ENCODE measurements at places on chromosomes 3 and 15.

DNA sequence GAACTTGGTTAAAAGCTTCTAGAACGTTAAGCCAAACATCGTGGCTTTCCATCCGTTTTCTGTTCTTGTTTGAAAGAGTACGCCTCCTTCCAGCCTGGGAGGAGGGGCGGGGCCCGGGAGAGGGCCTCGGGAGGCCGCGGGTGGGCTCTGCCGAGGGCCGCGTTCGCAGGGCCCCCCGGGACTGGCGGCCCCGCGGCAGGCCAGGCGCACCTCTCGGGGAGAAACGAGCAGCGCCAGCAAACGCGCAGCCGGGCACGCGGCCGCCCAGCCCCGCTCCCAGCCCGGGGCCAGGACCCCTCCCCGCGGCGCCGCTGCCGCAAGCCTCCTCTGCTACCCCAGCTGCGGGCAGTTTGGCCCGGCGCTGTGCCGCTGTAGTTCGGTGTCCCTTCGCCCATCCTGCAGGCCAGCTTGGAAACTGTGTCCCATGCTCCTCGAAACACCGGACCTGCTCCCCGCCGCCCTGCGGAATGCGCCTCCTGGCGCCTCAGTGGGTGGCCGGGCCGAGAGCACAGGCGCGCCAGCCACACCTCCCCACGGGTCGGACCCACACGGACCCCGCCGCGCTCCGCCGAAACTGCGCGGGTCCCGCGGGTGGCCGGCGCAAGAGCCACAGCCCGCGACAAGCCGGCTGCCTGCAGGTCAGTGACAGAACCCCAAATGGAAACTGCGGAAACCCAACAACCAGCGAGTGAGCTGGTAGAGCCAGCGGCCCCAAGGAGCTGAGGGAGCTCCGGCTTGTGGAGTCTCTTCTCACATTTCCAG, 2.3 kb downstream of the OCA2 start:
- DNase-seq = no peak

DNA sequence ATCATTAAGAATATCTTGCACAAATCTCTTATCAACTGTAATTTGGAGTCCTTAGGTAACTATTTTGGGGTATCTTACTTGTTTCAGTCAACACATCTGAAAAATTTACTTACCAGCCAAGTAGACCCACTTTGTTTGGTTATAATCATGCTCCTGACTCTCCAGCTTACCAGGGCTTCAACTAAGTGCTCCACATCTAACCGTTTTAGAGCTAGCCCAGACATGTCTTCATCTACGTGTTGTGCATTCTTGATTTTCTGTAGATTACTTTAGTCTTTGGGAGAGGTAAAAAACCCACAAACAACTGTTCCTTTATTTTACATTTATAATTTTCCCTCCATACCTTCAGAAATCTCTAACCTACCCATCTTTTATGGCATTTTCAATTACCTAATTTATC, 17.2 kb downstream of the EAF2 start:
- no peak for DNase-seq

DNA sequence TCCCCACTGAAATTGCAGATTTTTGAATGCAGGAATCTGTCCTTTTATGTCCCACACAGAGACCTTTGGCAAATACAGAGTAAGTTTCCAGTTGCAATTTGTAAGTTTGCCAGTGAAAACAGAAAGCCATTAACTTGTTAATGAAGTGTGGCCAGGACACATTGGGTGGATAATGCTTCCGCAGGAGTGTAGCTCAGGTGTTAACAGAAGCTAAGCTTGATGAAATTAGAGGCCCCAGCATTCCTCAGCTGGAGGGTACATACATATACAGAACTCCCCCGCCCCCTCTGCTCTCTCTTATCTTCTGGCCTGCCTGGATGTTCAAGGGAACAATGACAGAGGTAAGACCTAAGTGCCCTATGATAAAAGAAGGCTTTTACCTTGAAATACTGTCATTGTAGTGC, 8.1 kb upstream of the LRRC2 start:
- DNase-seq = no peak

DNA sequence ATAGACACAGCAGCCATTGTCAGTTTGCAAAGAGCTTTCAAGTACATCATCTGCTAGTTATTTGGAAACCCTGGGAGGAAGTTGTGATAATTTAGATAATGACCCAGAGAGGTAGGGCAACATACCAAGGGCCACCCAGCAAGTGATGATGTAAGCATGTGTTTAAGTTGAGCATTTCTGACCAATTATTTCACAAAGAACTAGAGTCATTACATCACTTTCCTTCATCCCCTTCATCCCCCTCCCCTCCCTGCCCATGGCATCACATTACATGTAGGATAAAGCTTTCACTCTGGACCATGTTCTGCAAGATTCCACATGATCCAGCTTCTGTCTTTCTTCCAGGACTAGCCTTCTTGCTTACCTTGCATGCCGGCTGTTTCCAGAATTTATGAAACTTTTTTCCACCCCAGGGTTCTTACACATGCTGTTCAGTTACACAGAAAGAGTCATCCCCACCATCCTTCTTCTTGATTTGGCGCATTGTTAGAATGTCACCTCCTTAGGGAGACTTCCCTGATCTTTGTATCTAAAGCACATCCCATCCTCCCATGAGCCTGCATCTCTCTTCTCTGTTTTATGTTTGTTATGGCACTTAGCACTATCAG, 71.3 kb downstream of the PTPRG start:
- DNase-seq = no peak

GRCh38 chr15:78650022-78650421, 9.0 kb upstream of the CHRNB4 start:
- DNase-seq = no peak

GRCh38 chr3:115804713-115805119, 181.4 kb downstream of the GAP43 start:
- DNase-seq = no peak

GRCh38 chr15:47363653-47364052, 353.7 kb upstream of the SEMA6D start:
- no peak for DNase-seq

DNA sequence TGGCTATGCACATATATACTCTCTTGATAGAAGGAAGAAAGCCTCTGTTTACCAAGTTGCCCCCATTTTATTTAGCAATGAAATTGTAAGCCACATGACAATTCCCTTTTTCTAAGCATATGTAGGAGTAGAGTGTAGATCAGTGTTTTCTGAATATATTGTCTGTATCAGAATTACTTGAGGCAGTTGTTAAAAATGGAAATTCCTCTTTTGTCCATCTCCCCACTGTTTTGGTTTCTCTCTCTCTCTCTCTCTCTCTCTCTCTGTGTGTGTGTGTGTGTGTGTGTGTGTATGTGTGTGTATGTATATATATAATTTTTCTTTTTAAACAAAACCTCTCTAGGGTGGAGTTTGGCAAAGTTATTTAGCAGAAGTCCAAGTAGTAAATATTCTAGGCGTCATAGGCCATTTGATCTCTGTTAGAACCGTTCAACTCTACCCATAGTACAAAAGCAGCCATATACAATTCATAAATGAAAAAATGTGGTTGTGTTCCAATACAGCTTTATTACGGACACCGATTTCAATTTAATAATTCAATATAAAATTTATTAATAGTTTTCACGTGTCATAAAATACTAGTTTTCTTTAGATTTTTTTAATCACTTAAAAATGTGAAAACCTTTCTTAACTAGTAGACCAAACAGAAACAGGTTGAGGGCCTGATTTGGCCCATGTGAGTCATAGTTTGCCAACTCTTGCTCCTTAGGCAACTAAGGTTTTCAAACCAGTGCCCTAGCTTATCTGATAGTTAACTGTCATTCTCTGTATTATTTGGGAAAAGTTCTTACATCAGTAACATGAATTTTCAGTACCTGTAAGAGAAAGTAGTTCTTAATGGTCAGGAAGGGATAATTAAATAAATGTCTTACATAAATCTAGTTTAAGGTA, 39.8 kb downstream of the UBE2E1 start:
- no peak for DNase-seq

DNA sequence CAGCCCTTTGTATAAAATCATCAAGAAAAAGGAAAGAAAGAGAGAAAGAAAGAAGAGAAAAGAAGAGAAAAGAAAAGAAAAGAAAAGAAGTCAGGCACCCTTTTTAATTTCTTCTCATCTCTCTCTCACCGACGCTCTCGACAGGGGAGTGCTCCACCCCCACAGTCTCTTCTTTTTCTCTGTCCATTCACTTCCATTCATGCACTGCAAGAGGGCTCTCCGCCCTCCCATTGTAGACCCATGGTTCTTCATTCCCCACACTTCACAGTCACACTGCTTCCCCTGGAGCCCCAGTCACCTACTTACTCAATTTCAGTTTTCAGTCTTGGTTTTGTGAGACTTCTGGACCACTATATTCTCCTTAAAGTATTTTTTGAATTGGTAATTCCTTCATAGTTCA, 254.7 kb downstream of the SOX2 start:
- DNase-seq = no peak

DNA sequence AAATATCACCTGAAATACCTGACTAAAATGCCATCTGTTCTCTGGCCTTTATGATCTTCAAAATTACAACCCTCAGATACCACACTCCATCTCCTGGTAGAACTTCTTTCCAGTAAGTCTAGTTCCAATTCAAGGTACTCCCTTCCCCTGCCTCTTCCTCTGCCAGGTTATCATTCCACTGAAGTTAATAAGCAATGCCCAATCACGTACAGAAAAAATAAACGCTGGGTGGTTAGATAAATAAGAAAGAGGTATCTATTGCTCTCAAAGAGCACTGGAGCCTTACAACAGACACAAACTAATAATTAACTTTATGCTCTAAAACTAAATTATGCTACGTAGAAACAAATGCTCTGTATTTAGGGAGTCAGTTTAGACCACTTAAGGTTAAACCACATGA, 112.5 kb downstream of the MYO9A start:
- no peak for DNase-seq

DNA sequence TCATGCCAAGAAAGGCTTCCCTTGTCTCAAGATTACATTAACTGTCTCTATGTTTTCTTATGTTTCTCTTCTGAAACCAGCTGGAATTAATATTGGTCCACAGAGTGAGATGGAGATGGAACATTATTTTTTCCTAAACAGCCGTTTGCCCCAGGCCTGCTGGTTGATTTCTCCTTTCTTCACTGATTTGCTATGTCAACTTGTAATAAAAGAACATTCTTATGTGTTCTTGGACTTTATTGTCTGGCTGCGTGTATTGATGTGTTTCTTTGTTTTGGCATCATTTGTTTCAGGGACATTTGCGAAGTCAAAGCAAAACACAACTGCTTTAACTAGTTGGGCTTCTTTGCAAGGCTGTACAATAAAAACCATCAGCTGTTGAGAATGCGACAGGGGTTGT, 168.5 kb downstream of the FAM43A start:
- DNase-seq = no peak

- no peak for DNase-seq
Measured at GRCh38 chr3:14594234-14594633, 54.1 kb upstream of the GRIP2 start.

DNA sequence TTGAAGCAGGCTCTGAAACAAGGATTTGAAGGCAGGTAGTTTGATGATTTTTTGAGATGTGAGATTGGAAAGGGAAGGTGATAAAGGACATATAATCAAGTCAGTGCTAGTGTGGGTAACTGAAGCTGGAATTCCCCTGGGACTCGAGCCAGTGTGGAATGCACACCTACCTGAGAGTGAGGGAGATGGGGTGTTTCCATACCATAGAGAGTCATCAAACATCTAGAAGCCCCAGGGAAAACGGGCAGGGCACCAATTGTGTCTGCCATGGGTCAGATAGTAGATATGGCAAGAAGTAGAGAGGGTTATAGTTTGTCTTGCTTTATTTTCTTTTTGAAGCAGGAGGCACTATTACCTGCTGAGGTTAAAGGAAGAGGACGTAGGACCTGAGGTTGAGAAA, 120.0 kb downstream of the SSR3 start:
- no peak for DNase-seq

DNA sequence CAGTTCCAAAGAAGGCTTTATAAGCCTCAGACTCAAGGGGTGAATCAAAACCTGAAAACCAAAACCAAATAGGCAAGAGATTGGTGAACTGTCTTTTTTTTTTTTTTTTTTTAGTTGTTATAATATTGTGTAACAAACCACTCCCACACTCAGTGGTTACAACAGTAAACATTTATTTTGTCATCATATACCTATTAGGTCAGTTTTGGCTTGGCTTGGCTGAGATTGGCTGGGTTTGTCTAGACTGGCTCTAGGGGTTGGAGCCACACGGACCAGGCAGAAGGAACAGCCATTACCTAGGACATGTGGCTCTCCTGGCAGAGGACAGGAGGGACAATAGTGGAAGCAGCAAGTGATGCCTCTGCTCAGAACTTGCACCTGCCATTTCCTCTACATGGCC, 26.4 kb upstream of the RYR3 start:
- no peak for DNase-seq

DNA sequence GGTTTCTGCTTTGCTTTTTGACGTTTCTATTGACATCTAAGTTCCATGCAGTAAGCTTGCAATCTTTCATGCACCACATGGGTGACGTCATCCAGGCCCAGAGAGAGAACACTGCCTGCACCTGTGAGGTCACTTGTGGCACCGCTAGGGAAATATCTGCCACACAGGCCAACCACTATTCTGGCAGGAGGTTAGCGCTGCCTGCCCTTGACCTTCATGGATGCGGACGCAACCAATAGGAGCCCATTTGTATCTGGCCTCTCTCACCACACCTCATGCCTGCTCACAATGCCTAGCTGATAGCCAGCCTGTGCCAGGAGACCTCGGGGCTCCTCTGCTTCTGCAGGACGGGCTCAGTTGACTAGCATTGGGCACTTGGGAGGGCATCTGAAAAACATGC, 55.8 kb upstream of the PRR23E start:
- DNase-seq = no peak

DNA sequence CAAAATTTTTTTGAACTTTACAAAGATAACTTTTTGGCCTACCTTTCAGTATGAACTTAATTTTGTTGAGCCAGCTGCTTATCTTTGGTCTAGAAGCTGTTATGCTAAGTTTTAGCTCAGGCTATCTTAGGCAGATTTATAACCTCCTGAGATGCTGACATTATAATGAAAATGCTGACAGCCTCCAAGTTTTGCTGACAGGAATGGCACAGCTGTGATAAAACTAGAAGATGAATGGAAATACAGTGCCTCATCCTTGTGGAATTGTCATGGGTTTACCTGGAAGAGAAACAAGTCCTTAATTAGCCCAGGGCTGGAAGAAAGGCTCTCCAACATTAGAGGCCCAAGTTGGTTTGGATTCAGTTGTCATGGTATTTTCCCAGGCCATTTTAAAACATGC, 123.3 kb downstream of the OXSM start:
- no peak for DNase-seq

GRCh38 chr15:78929536-78930264, 15.1 kb downstream of the CTSH start:
- no peak for DNase-seq

GRCh38 chr3:157930000-157930780, 176.0 kb downstream of the SHOX2 start:
- DNase-seq = no peak

GRCh38 chr3:169891886-169892285, 19.5 kb upstream of the SAMD7 start:
- DNase-seq = no peak

GRCh38 chr3:116263842-116264545, 181.3 kb downstream of the LSAMP start:
- DNase-seq = no peak

- no peak for DNase-seq
Measured at GRCh38 chr15:66760097-66760967, 58.3 kb downstream of the SMAD6 start.

GRCh38 chr3:188442430-188442829, 288.5 kb downstream of the LPP start:
- no peak for DNase-seq
